Activated naive CD4-positive, alpha-beta T cell treated with anti-CD3 and anti-CD28 coated beads, Interleukin-2, amount 50 U/mL, for 72 hours (primary cell): ENCODE measurements at places on chromosomes 12 and 14. TPM values are rescaled to one million over a fixed set of nuclear protein-coding genes. Genes with fewer than 3 reads are reported as not detected.
A peak's percentile ranks its signal among the peaks of the same experiment; 100 is the strongest.

DNA sequence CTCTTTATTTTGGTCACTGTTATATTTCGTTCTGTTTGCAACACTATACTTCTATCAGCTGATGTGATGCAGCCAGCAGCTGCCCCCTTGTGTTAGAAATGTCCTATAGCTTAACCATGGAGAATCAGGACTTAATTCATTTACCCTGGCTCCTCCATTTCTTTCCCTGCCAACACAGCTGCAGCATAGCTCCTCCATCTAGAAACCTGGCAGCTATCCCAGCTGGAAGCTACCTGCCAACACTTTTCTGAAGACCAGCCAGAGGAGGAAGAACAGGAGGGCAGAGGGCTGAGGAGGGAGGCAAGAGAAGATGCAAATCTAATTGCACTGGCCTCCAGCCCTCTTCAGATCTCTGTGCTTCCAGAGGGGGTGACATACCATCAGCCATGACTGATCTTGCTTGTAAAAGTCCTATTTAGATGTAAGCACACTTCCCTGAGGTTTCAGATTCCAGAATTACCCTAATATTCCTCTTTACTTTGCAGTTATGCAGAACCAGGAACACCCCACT, 156.8 kb upstream of the TMEM260 start:
- DNase-seq, result no peak

- DNase-seq, result no peak
Observed at GRCh38 chr12:99529966-99530365, 117.6 kb upstream of the GARIN6 start.

DNA sequence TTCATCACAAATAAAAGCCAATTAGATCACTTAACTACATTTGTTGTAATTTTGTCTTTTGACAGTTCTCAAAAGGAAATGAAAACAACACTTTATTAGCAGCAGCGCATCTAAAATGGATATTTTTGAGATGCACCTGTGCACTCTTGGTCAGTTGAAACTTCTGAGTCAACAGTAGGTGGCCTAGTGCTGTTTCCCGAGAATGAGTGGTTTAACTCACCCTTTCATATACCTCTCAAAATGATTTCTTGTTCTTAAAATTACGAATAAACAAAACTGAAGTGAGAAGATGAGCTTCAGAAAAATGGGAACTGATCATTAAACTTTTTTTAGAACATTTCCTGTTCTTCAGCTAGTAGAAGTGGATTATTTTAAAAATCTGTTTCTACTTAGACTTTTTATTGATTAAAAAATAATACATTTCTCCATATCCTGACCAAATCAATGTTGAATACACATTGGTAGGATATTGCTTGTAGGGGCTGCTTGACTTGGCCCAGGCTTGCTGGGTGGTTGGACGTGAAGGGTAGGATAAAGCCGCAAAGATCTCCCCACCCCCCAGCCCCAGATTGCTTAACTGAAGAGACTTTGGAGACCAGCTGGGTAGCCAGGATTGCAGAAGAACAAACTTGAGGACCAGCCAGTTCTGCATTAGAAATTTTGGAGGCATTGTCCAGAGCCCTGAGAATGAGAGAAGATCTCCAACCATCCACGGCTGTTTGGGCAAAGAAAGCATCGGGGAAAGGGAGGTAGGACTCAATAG, 22.3 kb upstream of the STK38L start:
- DNase-seq, result no peak

DNA sequence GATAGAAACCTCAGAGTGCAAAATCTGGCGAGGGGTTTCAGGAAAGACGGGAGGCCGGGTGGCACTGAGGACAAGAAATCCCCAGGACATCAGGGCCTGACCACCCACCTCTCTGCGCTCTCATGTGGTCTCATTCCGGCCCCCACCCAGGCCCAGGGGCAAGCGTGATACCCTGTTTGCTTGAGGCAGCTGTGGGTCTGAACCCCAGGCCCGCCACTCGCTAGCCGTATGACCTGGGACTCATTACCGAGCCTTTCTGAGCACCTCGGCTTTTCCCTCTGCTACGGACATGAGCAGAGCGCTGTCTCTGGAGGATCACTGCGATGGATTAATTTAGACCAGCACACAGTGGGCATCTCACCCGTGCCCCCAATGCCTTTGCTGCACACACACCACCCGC, 25.5 kb upstream of the BCDIN3D start:
- no peak for DNase-seq

DNA sequence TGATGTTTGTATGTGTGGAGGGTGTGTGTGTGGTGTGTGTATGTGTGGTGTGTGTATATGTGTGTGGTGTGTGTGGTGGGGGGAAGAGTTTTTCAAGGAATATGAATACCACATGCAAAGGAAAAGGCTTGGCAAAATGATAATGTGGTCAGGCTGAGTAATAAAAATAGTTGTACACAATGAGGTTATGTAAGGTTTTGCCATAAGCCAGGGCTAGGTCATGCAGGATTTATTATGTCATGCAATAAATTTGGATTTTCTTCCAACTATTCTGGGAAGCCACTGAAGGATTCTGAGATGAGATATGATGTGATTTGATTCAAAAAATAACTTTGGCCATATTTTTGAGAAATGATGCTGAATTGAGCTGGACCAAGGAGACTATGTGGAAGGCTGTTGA, 1191.6 kb upstream of the SEL1L start:
- DNase-seq, result no peak

GRCh38 chr14:102827716-102828115, 50.5 kb downstream of the TRAF3 start:
- DNase-seq, result no peak

GRCh38 chr12:70366581-70367257, 629 bp downstream of the KCNMB4 start:
- peak; percentile 53 for DNase-seq

DNA sequence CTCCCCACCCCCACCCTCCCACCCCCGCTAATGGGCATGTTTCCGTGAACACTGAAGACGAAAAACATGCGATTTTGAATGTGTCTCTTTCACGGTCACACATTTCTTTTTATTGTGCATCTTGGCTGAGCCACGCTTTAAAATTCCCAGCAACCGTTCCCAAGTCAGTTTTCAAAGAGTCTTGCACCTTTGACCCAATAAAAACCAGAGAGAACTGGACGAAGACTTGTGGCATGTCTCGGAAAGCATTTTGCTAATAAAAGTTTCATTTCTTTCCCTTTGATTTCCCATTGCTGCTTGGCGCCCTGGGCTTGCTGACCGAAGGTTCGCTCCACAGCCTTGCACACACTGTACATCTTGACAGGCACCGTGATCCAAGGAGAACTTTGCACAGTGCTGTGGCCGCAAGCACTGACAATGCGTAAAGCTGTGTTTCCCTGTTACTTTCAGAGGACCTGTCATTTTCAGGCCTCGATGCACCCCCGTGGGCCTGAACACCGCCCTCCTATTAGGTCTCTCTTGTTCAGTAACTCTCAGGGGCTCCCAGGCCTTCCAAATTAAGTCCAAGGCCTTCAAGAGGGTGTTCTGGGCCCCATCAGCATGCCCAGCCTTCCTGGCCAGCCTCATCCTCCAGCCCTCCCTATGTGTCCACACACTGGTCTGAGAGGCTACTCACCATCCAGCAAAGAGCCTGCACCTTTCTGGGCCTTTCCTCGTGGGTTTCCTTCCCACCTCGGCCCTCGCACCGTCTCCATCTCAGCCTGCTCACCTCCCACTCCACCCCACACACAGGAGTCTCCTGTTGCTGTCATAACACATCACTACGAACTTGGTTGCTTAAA, 63.4 kb upstream of the DIO3 start:
- DNase-seq, result peak; percentile 16

- DNase-seq, result no peak
Observed at GRCh38 chr12:118145113-118145797, 9.3 kb downstream of the PEBP1 start.

DNA sequence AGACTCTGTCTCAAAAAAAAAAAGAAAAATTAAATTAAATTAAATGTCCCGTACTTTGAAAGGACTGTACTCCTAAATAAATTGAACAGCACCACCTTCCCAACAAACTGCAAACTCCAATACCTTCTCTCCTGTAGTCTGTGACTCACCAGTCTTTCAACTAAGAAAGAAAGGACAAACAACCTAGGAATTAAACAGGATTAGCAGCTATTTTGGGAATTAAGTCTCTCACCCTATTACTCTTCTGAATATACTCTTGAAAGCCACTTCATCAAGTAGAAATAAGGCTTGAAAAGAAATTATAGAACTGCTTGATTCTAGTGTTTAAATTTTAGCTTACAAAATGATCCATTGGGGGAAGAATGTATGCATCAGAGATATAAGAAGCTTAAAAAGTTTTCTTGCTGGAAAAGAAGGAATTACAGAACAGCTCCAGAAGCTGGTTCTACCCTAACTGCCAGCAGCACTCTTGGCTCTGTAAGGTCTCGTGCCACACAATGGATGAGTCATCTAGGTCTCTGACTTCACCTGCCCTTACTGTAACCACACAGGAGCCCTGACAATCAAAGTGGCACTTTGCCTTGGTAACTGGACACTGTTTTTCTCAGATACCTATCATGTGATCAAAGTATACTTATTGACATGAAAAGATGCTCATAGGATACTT, 57.0 kb upstream of the CERS5 start:
- peak; percentile 34 for DNase-seq

DNA sequence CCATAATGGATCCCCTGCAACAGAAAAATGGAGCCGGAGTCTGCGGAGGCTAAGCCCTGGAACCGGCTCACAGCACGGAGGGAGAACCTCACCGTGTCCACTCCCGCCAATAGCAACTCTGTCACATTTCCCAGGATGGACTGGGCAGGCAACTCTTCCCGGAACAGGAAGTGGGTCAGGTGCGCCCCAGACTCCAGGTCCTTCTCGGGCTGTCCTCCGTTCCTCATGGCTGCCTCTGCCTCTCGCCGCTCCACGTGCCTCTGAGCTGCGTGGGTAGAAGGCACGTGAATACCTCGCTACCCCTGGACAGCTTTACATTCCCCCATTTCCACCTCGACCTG, 2.2 kb downstream of the CYP27B1 start:
- DNase-seq, result no peak

DNA sequence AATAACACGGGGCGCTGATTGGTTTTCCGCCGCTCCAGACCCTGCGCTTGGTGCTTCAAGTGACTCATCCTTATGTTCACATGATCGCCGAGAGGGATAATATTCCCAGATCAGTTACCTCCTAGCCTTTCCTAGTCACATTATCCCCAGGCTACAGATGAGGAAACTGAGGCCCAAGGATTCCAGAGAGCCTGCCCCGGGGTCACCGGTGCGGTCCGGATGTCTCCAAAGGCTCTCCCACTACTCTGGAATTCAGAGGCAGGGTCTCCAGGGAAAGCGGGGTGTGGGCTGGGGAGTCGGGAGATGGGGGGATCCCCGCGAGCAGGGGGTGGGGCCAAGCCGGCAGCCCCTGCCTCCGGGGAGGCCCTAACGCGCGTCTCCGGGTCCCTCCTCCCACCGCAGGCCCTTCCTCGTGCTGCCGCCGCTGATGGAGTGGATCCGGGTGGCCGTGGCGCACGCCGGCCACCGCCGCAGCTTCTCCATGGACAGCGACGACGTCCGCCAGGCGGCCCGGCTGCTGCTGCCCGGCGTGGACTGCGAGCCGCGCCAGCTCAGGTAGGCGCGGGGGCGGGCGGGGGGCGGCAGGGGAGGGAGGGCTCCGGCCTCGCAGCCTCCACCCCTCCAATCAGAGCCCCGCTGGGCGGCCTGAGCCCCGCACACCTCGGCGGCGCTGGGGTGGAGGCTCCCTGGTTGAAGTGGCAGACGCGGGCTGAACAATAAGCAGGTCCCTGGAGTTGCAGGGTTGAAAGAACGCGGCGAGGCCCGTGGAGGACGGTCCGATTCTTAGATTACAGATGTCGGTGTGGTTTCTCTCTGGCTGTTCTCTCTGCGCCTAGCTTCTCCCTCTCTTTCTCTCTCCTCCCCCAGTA, 104.6 kb upstream of the PWP1 start:
- no peak for DNase-seq

GRCh38 chr14:88729159-88729558, 63.6 kb downstream of the EML5 start:
- DNase-seq, result no peak

GRCh38 chr12:20572451-20572850, 122.7 kb upstream of the SLCO1C1 start:
- no peak for DNase-seq

- no peak for DNase-seq
Observed at GRCh38 chr14:103581954-103582703, 19.4 kb downstream of the COA8 start.

DNA sequence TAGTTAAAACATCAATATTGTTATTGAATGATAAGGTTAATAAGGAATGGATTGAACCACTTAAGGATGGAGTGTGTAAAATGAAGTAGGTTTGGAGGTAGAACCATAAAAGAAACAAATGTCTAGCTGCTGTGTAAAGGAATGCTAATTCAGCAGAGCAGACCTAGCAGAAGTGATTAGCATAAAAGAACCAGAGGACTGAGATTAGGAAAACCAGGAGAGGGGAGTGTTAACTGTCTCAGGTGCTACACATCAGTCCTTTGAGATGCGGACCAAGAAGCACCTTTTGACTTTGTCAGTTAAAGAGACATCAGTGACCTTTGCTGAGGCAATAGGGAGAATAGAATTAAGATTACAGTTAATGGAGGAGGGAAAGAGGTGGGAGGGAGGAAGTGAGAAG, 84.5 kb downstream of the PLEKHA5 start:
- no peak for DNase-seq

DNA sequence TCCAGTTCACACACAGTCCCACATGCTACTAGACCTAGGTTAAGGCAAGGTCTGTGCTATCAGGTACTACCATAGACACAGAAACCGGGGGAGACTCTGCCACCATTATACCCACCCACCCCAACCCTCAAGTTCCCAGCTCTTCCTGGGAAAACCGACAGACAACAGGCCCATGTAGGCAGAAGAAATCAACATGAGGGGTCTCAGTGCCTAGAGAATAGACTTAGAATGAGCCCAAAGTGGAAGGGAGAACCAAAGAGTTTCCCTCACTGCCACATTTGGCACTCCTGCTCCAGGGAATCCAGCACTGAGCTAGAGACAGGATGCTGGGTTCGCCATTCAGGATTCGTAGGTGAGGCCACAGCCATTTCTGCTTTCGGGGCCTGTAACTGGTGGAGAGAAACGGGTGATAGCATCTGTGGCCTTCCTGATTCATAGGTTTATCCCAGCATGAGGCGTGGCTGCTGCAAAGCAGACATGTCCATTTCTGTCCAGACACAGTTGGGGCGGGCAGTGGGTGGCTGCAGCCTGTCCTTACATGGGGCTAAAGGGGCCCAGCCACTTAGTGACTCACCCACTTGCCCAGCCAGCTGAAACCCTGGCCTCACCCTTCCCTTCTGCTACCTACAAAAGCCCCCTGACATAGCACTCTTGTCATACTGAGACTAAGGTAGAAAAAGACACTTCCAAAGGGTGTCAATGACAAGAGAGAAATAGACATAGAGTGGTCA, 69.4 kb downstream of the IRF2BPL start:
- DNase-seq, result no peak

HOXC11 gene
- total RNA-seq, result not detected

R3HDM2 gene
- total RNA-seq, result 36.3 TPM

GPR84 gene
- total RNA-seq, result 4.1 TPM

CABP1 gene
- total RNA-seq, result not detected

FRMD6 gene
- total RNA-seq, result 6.5 TPM

LGR5 gene
- not detected for total RNA-seq

CHGA gene
- total RNA-seq, result not detected

CLEC6A gene
- not detected for total RNA-seq
